ENCODE measurements at places on chromosomes 4 and X.
A peak's percentile ranks its signal among the peaks of the same experiment; 100 is the strongest.

- no peak for DNase-seq
Measured at GRCh38 chrX:35625714-35626113, 172.4 kb upstream of the MAGEB16 start.

- DNase-seq = no peak
Measured at GRCh38 chr4:168876106-168876505, 133.9 kb downstream of the CBR4 start.

DNA sequence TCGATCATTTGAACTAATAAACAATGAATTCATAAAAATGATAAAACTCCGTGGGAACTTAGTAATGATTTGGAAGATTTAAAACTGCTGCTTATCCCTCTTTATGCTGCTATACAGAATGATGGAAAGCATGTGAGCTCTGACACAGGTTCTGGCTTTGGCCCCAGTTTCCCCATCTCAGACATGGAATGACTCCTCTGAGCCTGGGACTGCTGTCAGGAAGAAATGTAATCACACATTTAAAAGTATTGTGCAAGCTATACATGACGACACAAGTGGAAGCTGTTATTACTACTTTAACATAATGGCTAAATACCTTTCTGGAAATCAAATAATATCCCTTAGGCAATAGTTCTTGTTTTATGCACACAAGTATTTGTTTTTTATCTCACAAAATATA lies 161.7 kb downstream of the DCHS2 start:
- peak; percentile 84 for DNase-seq

- DNase-seq = no peak
Measured at GRCh38 chr4:175930471-175930870, 118.4 kb upstream of the GPM6A start.

DNA sequence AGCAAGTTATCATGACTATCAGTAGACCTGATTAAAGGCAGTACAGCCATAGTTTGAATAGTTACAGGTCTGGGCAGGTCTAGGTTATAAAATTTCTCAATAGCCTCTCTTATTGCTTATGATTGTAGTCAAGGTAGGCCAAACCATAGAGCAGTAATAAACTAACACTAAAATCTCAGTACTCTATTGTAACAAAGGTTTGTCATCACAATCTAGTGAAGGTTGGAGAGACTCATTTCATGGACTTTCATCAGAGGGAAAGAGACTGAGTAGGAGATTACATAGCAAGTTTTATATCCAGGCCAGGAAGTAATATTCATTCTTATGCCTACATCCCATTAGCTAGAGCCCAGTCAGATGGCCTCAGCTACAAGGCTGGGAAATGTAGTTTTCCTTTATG lies 141.0 kb downstream of the ASB9 start:
- no peak for DNase-seq

DNA sequence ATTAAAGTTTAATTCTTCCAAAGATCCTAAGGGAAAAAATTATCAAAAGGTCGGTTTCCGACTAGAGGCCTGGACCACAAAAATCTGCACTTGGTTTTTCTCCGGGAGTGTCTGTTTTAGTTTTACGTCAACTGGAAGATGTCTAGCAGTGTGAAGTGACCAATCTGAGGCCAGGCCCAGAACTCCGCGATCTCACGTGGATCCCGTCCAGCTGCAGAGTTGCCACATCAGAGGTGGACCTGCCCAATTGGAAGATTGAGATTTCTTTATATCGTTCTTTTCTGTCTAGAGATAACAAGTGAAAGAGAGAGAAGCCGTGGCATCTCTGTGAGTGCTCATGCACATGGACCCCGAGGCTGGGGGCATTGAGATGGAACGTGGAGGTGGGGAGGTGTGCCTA lies 115.8 kb downstream of the AFF1 start:
- DNase-seq = no peak

- DNase-seq = no peak
Measured at GRCh38 chrX:87468941-87469340, 48.7 kb upstream of the KLHL4 start.

- no peak for DNase-seq
Measured at GRCh38 chr4:156473151-156473550, 498.4 kb downstream of the PDGFC start.

DNA sequence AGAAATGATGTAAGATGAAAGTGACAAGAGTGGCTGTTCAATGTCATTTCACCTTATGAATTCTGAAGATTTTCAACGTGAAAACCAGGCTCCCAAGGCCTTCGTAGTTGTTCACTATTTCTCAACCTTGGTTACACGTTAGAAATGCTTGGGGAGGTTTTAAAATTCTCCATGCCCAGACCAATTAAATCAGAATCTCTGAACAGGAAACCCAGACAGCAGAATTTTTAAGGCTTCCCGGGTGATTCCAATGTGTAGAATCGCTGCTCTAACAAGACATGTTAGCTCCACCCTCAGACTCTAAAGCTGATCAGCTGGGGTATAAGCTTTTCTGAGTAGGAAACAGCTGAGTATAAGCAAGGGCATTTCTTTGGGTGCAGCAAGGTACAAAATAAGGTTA lies 160.4 kb upstream of the TET2 start:
- no peak for DNase-seq

GRCh38 chr4:55312489-55313101 lies 33.4 kb upstream of the SRD5A3 start:
- DNase-seq = no peak

GRCh38 chrX:135977611-135978010 lies 3.8 kb upstream of the MMGT1 start:
- DNase-seq = no peak

DNA sequence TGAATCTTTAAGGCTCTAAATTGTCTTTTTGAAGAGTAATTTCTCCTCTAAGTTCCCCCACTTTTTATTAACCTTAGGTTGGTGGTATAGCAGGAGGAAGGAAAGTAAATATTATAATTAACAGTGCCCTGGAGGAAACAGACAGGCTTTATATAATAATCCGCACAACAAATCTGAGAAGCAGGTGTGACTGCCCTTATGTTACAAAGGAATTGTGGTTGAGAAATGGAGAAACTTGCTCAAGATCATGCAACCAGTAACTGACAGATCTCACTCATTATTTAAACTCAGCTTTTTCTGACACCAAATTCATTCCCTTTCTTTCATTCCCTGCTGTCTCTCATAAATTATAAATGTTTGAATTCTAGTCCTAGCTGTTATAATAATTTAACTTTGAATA lies 282.0 kb downstream of the PPP3CA start:
- DNase-seq = no peak

DNA sequence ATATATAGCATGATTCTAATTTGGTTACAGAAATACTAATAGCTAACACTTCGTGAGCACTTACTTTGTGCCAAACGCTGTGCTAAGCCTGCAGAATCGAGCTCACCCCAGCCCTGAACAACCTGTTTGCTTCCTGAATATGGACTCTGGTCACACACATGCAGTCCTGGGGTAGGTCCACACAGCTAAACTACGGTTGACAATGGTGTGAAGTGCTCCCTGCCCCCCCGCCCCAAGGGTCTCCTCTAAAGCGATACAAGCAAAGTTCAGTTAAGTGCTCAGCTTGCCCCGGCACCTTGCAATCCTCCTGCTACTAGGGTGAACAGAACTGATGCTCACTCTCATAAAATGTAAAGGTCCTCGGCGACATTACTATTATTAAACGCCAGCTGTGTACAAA lies 879 bp downstream of the FOXP3 start:
- DNase-seq = no peak

- DNase-seq = no peak
Measured at GRCh38 chr4:4848540-4848939, 10.9 kb upstream of the MSX1 start.

GRCh38 chr4:4772534-4772933 lies 86.9 kb upstream of the MSX1 start:
- DNase-seq = no peak

- no peak for DNase-seq
Measured at GRCh38 chr4:26584725-26585124, 841 bp downstream of the TBC1D19 start.

DNA sequence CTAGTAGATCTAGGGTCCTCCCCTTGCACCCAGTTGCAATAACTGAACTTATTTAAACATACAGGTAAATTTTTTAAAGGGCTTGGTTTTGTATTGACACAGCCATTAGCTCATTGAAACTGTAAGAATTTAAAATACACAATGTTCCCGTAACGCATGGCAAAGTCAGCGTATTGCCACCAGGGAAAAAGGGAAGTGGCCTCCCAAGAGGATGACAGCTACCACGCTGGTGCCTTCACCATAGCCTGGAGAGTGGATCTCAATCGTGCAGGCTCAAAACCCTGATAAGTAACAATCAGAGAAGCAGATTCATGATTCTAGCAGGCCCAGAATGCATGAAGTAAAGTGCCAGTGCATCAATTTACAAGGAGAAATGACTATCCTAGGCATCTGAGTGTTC lies 49.4 kb upstream of the RELL1 start:
- DNase-seq = no peak

- no peak for DNase-seq
Measured at GRCh38 chrX:15522464-15522863, 21.9 kb downstream of the BMX start.

DNA sequence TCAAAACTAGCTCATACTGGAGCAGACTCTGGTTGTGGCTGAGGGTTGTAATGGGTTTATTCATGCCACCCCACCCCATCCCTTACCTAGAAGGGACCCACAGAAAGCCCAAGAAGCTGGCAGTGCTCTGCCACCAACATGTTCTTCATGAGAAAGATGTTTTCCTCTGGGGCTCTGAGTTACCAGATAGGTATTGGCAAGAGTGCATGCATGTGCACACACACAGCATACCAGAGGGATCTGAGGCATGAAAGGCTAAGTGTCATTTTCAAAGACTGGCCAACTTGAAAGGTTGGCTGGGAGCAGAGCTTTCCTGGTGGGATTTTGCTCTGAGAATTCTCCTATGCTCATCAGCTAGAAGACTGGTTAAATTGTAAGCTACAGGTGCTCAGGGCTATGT lies 65.2 kb downstream of the PHOX2B start:
- DNase-seq = no peak

- DNase-seq = no peak
Measured at GRCh38 chrX:123230798-123231197, 46.7 kb downstream of the GRIA3 start.

- no peak for DNase-seq
Measured at GRCh38 chr4:183751106-183751505, 92.0 kb downstream of the TRAPPC11 start.

GRCh38 chr4:139083956-139084803 lies 68.6 kb downstream of the NOCT start:
- DNase-seq = peak; percentile 94

DNA sequence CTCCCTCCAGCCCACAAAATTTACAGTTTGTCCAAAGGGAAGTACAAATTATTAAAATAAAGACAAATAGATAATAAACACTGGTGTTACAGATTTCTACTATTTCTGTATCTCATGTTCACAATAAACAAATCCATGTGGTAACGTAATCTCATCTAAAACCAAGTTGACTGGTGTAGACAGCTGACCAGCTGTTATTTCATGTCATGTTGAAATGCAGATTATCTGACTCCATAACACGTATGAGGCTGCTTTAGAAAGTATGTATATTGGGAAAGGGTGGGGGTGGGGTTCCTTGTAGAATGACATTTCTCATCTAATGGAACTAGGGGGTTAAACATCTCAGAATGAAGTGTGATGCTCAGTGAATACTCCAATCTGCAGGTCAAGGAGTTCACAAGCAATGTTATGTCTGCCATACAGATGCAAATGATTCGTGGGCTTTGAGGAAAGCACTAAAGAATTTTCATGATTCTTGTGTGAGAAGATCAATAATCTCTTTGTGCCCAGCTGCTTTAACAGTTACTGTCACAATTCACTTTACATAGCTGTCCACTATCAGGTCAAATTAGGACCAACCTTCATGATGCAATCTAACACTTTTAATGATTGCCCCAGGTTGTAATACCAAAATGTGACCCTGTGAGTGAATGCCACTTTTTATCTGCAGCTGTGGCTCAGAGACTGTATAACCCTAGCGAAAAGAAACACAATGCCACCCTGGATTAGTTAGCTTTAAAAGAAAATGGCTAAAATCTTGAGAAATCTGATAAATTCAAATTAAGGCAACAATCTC lies 114.0 kb downstream of the ENOX2 start:
- DNase-seq = no peak

DNA sequence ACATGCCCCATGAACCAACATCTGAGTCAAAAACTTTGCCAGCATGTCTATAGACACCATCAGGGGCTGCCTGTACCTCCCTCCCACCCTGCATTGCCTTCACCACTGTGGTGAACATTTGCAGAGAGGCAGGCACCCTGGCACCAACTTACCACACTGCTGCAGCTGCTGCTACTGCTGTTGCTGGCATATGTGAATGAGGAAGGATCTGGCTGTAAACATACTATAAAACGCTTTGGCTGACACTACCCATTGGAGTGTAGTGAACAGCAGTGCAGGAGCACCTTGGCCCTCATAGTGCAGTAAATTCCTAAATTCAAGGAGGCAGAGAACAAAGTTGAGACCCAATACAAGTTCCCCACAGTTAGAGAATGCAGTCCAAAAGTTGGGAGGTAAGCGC lies 90.6 kb upstream of the SPIN4 start:
- DNase-seq = no peak

DNA sequence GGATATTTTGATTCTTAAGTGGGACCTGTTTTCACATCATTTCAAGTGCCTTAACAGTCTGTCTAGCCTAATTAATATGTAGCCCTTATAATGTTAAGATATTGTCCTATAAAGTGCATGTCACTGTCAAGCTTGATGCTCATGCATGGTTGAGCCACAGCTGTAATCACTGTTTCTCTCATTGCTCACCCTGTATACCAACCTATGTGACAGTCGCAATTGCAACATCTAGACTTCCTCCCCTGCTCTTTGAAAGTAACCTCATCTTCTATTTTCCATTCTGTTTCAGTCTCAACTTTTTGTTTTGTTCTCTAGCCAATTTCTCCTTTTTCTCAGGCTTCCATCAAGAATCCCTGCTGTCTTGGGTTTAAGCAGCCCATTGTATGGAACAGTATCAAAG lies 24.4 kb upstream of the MSL3 start:
- no peak for DNase-seq

- DNase-seq = no peak
Measured at GRCh38 chr4:32172086-32172485, 1451.9 kb downstream of the PCDH7 start.

DNA sequence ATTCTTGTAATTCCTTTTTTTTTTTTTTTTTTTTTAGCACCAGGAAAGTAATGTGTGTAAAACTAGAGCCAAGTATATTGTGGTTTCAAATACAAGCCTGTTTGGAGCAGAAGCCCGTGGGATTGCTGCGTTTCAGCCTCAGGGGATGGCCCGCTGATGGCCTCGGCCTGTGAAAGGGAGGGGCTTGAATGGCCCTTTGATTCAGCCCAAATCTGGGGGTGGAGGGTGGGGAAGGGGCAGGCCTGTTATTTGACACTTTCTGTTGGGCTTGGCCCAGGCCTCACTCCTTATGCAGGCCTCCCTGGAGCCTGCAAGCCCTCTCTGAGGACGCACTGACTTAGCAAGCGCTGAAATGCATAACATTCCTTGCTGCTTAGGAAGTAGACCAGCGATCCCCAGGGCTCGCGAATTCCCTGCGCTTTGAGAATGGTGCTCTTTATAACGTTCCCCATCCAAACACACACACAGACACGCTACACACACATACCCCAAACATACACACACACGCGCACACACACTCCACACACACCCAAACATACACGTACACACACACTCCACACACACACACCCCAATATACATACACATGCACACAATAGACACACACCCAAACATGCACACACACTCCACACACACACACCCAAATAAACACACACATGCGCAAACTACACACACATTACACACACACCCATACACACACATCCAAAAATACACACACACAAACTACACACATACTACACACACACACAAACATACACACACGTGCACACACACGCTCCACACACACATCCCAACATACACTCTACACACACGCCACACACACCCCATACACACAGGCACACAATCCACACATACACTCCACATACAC lies 29.6 kb downstream of the TLR10 start:
- peak; percentile 95 for DNase-seq

- DNase-seq = no peak
Measured at GRCh38 chr4:8084712-8085490, 73.7 kb downstream of the ABLIM2 start.
